ENCODE measurements at places on chromosomes 6 and 20. TPM values are rescaled to one million over a fixed set of nuclear protein-coding genes. Genes with fewer than 3 reads are reported as not detected.

The TUBB2A gene
- 268 TPM for total RNA-seq

GRCh38 chr6:112343977-112344376 lies 3.2 kb upstream of the RFPL4B start:
- DNase-seq: no peak
- no peak overlapping the region for H3K4me3 ChIP-seq
- no peak overlapping the region for H3K27ac ChIP-seq
- H3K27me3 ChIP-seq: no peaks in the 10 kb centered on the region

The ARID1B gene
- total RNA-seq: 88.2 TPM

The ECT2L gene
- total RNA-seq: not detected

DNA sequence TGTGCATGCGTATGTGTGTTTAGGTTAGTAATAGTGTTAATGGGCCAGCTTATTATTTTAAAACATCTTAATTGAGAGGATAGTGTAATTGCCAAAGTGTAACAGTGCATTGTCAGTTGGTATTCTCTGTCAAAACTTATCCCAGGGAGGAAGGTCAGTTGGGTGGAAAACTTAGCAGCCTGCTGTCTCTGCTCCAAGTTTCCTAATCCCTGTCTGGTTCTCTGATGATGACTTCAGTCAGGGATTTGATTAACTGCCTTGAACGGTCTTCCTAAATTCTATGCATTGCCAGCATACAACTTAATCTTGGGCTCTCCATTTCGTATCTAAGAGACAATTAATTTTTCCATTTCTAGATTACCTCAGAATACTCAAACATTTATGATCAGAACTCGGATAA lies 51.1 kb downstream of the L3MBTL3 start:
- H3K36me3 ChIP-seq: peaks cover 9% of the 10 kb centered on the region
- H3K27ac ChIP-seq: no peak overlapping the region
- H3K4me3 ChIP-seq: no peak overlapping the region
- H3K27me3 ChIP-seq: no peaks in the 10 kb centered on the region
- H3K4me1 ChIP-seq: no peaks in the 10 kb centered on the region

DNA sequence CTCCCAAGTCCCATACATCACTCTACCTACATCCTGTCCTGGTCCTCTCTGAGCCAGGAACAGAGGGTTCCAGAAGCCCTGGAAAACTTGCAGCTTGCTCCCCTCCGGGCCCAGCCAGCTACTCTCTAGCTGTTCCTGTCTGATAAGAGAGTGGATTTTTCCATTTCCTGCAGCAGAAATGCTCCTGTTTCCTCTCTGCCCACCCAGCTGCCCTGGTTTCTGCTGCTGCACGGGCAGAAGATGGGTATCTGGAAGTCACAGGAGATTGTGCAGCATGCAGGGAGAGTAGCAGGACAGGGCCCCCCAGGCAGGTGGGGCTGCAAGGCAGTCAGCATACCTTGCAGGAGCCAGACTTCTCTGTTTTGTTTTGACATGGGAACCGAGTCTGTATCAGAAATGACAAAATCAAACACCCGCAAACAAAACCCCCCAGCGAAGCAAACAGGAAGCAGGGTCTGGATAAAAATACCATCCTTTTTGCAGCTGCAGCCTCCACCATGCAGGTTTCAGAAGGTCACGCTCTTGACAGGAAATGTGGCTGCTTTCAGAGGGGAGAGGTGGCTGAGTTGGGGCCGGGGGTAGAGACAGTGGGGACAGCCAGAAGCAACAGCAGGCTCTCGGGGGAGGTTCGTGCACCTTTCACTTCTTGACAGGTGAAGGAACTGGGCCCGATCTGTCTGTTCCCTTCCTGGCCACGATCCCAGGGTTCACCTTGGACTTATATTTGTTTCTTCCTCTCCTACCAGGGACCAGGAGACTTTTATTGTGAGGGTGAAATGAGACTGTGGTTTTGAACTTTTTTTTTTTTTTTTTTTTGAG lies 50.8 kb upstream of the FAM83D start:
- H3K27me3 ChIP-seq: no peaks in the 10 kb centered on the region
- no peaks in the 10 kb centered on the region for H3K36me3 ChIP-seq
- no peak overlapping the region for H3K27ac ChIP-seq
- H3K4me3 ChIP-seq: no peak overlapping the region

DNA sequence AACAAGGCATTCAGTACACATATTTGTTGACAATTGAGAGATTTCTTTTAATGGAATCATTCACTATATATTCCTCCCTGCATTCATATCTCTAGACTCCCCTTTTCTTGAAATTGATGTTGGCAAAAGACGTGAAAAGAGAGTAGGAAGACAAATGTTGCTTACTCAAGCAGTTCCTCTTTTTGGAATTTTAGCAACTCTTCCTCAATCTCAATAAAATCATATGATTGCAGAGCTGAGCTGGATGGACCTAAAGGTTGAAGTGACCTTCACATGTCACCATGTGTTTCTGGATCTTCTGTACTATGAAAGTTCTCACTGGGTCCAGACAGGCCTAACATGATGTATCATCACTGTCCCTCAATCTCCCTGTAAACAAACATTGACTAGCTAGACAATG lies 18.6 kb downstream of the ADGRF1 start:
- H3K36me3 ChIP-seq: no peaks in the 10 kb centered on the region
- no peak for DNase-seq
- no peaks in the 10 kb centered on the region for H3K27me3 ChIP-seq
- H3K27ac ChIP-seq: no peak overlapping the region

DNA sequence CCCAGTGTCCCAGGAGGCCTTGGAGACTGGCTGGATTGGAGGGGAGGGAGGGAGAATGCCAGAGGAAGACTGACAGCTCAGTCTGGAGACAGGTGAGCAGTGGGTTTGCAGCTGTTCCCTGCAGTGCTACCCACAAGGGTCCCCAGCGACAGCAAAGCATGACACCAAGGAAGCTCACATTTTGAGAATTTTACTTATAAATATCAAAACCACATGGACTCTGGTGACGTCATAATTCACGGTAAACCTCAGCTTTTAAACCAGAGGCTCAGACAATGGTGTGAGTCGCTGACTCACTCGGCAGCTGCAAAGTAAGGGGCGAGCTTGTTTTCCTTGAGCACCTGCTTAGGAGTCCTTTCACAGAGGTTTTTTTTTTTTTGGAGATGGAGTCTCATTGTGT lies 65.2 kb downstream of the THBS2 start:
- H3K27me3 ChIP-seq: no peaks in the 10 kb centered on the region
- no peak overlapping the region for H3K4me3 ChIP-seq
- H3K27ac ChIP-seq: no peak overlapping the region
- no peaks in the 10 kb centered on the region for H3K4me1 ChIP-seq
- DNase-seq: no peak

The VGLL2 gene
- total RNA-seq: not detected

DNA sequence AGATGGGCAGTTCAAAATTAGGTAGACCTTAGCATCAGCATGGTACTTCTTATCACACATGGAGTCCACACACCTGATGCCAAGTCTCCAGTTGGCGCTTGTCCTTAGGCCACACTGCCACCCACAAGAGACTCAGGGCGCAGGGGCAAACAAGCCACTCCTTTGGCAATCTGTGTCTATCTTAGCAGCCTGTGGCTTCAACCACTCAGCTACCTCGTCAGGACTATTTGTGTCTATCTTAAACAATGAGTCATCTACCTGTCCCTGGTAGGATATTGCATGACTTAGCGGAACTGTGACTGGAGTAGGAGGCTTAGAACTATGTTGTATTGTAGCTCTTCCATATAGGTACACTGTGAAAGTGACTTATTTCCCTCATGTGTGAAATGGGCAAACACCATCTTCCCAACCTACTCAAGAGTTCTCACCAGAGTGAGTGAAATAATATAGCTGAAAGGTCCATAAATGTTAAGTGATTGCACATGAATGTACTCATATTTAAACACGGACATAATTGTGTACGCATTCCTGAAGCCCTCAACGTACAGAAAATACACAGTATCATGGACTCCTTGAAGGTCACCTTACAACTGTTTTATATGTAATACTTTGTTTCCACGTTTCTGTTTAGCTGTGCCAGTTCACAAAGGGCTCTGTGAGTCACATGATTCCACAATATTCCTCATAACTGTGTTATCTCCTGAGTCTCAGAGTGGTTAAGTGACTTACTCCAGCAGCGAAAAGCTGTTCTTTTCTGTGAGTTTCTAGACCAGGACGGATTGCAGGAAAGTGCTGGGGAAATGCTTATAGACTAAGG lies 1.6 kb downstream of the TRIM27 start:
- no peak for DNase-seq
- H3K4me3 ChIP-seq: peak overlapping the region; percentile 95
- H3K4me1 ChIP-seq: no peaks in the 10 kb centered on the region
- H3K27ac ChIP-seq: no peak overlapping the region
- H3K36me3 ChIP-seq: peaks cover 55% of the 10 kb centered on the region

The FAM217A gene
- not detected for total RNA-seq

The PARD6B gene
- total RNA-seq: 27.4 TPM

DNA sequence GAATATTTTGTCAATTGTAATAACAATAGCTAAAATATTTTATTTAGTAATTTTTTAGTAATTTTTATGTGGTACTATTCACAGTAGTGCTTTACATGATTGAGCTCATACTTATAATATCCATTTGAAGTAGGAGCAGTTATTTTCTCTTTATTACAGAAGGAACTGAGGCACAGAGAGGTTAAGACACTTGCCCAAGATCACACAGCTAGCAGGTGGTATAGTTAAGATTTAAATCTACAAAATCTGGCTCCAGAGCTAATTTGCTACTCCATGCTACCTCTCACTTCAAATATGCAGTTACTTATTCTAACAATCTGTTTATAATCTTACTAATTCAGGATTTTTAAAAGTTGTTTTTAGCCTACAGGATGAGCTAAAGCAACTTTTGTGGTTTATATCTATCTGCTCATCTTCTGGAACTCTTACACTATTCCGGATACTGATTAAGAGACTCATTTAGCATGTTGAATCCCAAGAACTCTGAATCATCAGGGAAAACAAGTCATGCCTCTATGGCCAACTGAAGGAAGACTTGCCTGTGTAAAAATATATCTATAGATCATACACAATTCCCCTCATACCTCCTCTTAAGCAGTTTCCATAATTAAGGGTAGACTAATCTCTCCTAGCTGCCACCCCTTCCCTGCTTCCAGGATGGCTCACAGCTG lies 324.2 kb downstream of the UBE3D start:
- H3K4me1 ChIP-seq: peaks cover 2% of the 10 kb centered on the region
- DNase-seq: no peak
- H3K27ac ChIP-seq: no peak overlapping the region
- H3K4me3 ChIP-seq: no peak overlapping the region

DNA sequence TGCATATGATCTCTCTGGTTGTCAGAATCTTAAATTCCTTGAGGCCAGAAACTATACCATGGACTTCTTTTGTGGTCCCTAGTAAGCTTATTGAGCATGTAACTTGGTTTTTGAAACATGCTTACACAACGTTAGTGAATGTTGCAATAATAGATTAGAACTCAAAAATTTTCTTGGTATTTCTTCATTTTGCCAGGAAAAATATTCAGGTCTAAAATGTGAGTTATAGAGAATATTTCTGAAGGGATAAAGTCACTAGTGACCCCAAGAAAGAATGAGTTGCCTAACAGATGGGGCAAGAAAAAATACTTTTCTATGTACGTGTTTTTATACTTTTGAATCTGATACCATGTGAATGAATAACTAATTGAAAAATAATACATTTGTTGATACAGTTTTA lies 195.4 kb downstream of the TFAP2A start:
- H3K36me3 ChIP-seq: no peaks in the 10 kb centered on the region
- DNase-seq: no peak
- H3K4me3 ChIP-seq: no peak overlapping the region
- no peak overlapping the region for H3K27ac ChIP-seq
- H3K4me1 ChIP-seq: no peaks in the 10 kb centered on the region
- H3K27me3 ChIP-seq: no peaks in the 10 kb centered on the region

GRCh38 chr6:43682724-43683429 lies 4.7 kb downstream of the MRPS18A start:
- no peak overlapping the region for H3K4me3 ChIP-seq
- no peak overlapping the region for H3K27ac ChIP-seq
- H3K4me1 ChIP-seq: no peaks in the 10 kb centered on the region
- H3K36me3 ChIP-seq: peaks cover 26% of the 10 kb centered on the region
- DNase-seq: no peak
- no peaks in the 10 kb centered on the region for H3K27me3 ChIP-seq

GRCh38 chr6:39330057-39330456 lies 7.6 kb upstream of the KCNK16 start:
- no peak overlapping the region for H3K27ac ChIP-seq
- no peaks in the 10 kb centered on the region for H3K27me3 ChIP-seq
- no peak for DNase-seq
- no peak overlapping the region for H3K4me3 ChIP-seq

- H3K4me1 ChIP-seq: no peaks in the 10 kb centered on the region
- H3K4me3 ChIP-seq: no peak overlapping the region
- no peaks in the 10 kb centered on the region for H3K27me3 ChIP-seq
- H3K36me3 ChIP-seq: no peaks in the 10 kb centered on the region
- H3K27ac ChIP-seq: no peak overlapping the region
Measured at GRCh38 chr6:16998461-16998860, 103.4 kb upstream of the STMND1 start.

The OR2H2 gene
- not detected for total RNA-seq

GRCh38 chr6:8277769-8278168 lies 157.6 kb downstream of the SLC35B3 start:
- peaks cover 17% of the 10 kb centered on the region for H3K4me1 ChIP-seq
- peak; percentile 57 for DNase-seq
- no peak overlapping the region for H3K4me3 ChIP-seq
- no peak overlapping the region for H3K27ac ChIP-seq
- H3K36me3 ChIP-seq: peaks cover 3% of the 10 kb centered on the region
- no peaks in the 10 kb centered on the region for H3K27me3 ChIP-seq

- H3K27me3 ChIP-seq: no peaks in the 10 kb centered on the region
- no peak overlapping the region for H3K27ac ChIP-seq
- no peaks in the 10 kb centered on the region for H3K36me3 ChIP-seq
- H3K4me1 ChIP-seq: no peaks in the 10 kb centered on the region
- H3K4me3 ChIP-seq: no peak overlapping the region
Measured at GRCh38 chr6:23713211-23713610, 412.8 kb upstream of the NRSN1 start.

The PHACTR3 gene
- not detected for total RNA-seq

DNA sequence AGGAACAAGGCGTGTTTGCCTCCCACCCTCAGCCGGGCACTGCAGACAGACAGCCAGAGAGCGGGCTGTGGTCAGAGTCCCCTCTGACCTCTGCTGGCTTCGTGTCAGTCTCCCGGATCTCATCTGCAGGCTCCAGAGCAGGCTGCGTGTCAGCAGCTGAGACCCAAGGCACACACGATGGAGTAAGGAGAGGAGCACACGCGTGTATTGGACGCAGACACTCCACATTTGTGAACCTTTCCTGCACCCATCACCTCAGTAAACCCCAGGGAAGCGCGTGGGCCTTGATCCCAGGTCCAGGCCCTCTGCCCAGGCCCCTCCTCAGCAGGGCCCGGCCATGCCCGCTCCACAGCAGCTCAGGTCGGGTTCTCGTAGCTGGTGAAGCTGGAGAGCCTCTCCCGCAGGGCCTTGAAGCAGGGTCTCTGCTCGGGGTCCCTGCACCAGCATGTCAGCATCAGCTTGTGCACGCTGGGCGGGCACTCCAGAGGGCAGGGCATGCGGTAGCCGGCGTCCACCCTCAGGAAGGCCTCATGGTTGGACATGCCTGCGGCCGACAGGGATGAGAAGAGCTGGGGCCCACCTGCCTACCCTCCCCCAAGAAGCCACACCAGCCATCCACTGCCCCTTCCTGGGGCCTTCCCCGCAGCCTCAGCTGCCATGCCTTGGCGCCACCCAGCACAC lies 7.9 kb downstream of the PTK6 start:
- H3K27ac ChIP-seq: no peak overlapping the region
- no peak for DNase-seq
- H3K36me3 ChIP-seq: peaks cover 2% of the 10 kb centered on the region
- no peaks in the 10 kb centered on the region for H3K27me3 ChIP-seq
- H3K4me3 ChIP-seq: no peak overlapping the region
